ENCODE measurements at places on chromosomes 11 and 22.

DNA sequence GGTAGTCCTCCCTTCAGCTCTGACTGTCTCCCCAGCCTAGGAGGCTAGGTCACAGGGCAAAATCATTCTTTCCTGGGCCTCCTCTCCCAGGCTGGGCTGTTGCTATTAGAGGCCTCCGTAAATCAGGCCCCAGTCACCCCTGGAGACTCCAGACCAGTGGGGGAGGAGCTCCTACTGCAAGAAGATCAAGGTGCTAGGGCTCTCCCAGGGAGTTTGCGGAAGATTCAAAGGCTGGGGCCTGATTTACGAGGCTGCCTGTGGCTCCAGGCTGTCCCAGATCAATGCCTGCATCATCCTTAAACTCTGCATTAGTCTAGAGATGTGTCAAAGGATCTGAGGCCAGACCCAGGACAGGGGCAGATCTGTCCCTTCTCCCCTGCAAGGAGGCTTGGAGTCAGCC is 346.2 kb downstream of the TENM4 start:
- no peak for DNase-seq

GRCh38 chr11:64887757-64888405 is 9.5 kb upstream of the EHD1 start:
- DNase-seq, result peak; percentile 86

DNA sequence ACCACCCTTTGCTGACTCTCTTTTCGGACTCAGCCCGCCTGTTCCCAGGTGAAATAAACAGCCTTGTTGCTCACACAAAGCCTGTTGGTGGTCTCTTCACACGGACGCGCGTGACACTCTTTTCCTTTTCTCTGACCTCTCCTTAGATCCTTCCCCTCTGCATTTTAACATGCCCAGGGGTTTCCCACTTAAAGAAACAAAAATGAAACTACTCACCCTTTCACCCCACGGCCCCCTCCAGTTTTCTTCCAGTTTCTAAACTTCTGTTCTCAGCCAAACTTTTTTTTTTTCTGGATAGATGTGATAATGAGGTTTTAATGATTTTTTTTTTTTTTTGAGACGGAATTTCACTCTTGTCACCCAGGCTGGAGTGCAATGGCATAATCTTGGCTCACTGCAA is 32.8 kb upstream of the NUP50 start:
- DNase-seq, result no peak

DNA sequence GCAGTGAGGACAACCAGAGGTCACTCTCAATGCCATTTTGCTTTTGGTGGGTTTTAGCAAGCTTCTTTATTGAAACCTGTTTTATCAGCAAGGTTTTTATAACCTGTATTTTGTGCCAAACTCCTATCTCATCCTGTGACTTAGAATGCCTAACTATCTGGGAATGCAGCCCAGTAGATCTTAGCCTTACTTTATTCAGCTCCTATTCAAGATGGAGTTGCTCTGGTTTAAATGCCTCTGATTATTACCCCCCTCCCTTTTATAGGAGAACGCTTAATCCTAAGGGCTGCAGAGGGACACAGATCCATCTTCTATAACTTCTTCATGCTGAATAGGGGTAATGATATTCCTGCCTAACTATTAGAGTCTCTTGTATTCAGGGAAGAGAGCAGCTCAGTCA is 179.1 kb downstream of the KIF18A start:
- no peak for DNase-seq

GRCh38 chr11:132131047-132131446 is 760.6 kb downstream of the NTM start:
- no peak for DNase-seq

DNA sequence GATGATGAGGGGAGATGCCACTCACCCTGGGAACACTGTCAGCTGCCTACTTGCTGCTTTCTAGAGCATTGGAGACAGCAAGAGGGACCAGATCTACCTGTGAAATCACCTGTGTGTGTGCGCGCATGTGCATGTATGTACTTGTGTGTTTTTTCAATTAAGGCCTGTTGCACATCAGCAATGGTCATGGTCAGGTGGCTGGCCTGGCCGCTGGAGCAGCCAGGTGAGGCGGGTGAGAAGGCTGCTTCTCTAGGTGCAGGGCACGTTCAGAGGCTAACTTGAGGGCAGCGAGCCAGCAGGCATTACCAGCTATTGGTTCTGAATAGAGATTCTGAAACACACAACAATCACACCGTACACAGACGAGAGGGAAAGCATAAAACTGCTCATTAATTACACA is 65.1 kb downstream of the PARVG start:
- no peak for DNase-seq

DNA sequence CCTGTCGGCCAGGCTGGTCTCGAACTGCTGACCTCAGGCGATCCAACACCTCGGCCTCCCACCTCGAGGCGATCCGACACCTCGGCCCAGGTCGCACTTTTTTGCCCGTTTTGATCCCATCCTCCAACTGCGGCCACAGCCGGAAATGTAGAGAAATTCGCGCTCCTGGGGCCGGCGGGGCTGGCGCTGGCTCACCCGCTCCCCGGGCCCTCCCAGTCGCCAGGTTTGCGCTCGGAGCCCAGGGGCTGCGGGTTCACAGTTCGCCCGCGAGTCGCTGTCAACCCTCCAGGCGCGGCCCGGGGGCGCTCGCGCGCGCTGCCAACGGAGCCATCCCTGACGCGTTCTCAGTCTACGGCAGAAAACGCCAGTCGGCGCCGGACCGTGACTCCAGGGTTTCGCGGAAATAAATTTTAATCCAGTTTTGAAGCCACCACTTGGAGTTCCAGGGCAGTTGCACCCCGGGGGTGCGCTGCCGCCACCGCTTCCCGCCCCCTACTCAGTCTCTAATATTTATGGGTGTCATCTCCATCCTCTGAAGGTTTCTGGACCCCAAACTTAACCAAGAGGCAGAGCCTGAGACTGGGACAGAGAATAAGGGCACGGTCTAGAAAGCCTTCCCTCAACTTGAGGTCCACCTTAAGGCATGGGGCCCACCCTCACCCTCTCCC is 1.5 kb upstream of the KLHDC7B start:
- DNase-seq, result peak; percentile 83

GRCh38 chr11:88474655-88475054 is 137.1 kb upstream of the CTSC start:
- no peak for DNase-seq

DNA sequence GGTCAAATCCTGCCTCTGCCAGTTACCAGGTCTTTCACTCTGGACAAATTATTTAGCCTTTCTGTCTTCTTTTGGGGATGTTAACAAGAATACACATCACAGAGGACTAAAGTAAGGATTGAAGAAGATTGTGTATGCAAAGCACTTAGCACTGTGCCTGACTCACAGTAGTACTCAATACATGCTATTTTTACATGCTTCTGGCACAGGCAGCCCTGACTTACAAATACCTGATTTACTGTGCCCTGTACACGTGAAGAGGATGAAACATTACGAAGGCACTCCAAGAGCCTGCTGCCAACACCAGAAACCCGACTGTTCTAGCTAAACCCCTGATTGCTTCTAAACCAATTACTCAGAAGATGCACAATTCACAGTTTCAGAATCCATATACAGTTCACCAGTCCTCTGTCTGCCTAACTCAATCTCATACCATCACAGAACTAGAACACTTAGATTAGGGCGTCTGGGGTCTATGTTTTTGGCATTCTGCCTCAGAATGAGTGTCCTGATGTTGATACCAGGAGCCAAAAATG is 300.9 kb upstream of the DDI1 start:
- DNase-seq, result no peak

DNA sequence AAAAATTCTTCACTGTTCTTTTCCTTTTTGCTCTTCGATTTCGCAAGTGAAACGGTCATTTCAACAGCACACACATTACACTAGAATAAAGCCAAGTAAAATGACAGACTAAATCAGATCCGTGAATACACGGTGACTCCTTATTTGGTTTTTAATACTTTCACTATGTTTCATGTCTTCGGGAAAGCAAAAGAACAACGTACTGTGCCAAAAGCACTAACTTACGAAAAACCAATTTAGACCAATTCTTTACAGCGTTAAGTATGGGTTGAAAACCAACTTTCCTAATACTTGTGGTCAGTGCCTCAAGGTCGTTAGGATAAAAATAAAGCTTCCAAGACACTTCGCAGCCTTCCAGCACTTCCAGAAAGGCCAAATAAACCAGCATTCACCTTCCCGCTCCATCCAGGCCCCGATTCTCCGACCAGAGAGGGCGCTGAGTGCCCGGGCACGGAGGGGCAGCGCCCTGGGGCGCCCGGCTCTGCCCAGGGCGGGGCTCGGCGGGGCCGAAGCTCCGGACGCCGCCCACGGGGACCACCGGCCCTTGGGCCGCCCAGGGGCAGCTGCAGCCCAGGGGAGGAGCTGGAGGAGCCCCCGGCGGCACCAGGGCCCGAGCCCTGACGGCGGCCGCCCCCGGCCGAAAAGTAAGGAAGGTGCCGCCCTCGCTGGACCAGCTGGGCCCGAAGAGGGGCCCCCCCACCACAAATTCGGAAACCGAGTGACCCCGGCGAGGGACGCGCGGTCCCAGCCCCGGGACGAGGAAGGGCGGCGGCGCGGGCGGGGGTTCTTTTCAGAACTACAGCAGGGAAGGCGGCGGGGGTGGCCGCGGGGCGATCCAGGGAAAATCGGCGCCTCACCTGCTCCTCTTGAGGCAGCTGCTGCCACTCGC is 499 bp downstream of the ATL3 start:
- peak; percentile 23 for DNase-seq

DNA sequence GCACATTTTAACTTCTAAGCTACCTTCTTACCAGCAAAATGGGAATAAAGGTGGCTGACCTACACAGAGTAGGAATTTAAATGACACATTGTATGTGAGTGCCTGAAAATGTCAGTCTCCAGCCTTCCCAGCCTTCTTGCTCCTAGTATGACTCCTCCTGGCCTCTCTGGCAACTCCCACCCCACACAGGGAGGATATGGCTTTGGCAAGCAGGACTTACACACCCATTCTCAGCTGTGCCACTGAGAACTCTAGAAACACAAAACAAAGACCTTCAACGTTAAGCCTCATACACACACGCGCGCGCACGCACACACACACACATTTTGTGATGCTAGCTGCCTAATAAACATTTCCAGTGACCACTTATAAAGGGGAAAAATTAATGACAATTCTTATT is 65.8 kb downstream of the PACSIN2 start:
- DNase-seq, result no peak

GRCh38 chr22:18973264-18974031 is 37.4 kb upstream of the PRODH start:
- no peak for DNase-seq

GRCh38 chr11:5684036-5684645 is 733 bp downstream of the TRIM5 start:
- DNase-seq, result no peak

DNA sequence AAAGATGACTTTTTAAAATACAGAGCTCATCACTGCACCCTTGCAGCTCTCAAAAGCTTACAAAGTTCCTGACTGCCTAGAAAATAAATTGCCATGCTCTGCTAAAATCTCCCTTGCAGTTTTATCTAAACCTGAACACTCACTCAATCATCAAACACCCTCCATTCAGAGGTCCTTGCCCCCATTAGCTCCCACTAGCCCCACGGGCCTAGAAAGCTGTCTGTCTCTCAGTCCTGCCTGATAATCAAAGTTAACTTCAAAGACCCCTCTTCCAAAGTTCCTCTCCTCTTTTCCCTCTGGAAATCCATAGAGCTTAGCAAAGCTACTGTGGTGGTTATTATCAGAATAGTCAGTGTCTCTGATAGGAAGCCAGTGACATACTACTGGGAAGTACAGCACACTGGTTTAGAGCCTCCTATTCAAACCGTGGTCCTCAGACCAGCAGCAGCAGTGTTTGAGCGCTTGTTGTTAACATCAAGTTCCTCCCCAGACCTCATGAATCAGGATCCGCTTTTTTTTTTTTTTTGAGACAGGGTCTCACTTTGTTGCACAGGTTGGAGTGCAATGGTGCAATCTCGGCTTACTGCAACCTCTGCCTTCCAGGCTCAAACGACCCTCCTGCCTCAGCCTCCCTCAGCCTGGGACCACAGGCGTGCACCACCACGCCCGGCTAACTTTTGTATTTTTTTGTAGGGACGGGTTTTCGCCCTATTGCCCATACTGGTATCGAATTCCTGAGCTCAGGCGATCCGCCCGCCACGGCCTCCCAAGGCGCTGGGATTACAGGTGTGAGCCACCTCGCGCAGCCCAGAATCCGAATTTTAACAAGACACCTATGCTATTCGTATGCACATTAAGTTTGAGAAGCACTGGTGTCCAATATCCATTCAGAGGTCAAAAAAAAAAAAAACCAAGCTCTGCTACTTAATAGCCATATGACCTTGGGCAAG is 1.2 kb downstream of the NDUFC2 start:
- no peak for DNase-seq

DNA sequence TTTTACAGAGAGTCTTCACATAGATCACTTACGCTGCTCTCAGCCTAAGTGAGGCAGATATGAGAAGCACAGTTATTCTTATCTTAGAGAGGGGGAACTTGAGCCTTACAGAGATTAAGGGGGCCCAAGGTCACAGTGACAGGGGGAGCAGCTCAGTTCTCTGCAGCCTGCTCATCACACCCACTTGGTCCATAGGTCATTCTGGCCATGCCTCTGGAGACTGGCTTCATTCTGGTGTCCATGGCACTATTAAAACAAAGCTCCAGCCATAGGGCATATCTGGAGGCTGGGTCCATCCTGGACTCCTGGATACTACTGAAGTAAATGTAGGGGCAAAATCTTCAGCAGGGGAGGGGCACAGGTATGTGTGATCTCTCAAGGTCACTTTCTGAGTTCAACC is 5.9 kb downstream of the SLC5A4 start:
- no peak for DNase-seq

- DNase-seq, result no peak
These were observed 429.6 kb downstream of the METTL15 start for GRCh38 chr11:28537822-28538221.

DNA sequence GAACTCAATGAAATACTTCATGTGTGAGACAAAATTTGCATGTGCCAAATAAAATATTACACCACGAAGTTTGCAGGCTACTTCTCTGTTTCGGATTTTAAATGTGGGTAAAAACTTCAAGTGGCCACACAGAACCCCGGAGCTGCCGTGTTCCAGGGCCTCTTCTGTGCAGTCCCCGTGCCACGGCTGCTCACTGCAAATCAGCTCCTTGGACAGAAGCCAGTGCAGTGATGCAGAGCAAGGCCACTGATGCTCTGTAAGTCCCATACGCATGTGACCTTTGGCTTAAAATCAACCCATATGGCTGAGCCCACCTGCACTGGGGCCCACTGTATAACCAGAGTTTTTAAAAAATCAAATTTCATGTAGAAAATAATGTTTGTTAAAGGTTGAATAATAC is 1309.4 kb downstream of the TBC1D22A start:
- no peak for DNase-seq

DNA sequence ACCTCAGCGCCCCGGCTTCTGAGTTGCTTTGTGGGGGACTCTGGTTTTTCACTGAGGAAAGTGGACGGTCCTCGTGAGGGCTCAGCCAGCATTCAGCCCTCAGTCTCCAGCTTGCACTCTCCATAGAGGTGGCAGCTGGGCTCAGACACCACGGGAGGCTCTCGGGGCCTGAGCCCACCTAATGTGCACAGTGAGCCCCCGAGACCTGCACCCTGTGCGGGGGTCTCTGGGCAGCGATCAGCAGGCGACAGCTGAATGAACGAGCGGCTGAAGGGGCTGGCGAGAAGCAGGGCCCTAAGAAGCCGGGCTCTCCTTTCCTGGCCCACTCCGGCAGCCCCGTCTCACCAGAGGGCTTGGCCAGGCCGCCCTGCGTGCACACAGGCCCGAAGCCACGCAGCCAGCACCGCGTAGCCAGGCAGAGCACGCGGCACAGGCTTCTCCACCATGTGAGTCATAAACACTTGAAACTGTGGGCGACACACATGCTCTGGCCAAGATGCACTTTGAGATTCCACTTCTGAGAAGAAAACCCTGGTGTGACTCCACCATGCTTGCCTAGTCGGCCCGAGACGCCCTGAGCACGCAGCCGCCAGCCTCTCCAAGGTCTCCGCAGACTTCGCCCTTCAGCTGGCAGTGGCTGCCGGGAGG is 28.0 kb downstream of the TOLLIP start:
- no peak for DNase-seq

All from stimulated activated CD4-positive, alpha-beta T cell treated with anti-CD3 and anti-CD28 coated beads, Interleukin-12 subunit alpha, Interleukin-12 subunit beta, amount 100 ng/mL, for 4 hours (primary cell).